ENCODE measurements at places on chromosomes 2 and 18. TPM values are rescaled to one million over a fixed set of nuclear protein-coding genes. Genes with fewer than 3 reads are reported as not detected.

Gene TMEM247
- total RNA-seq = not detected

Gene ARHGAP15
- total RNA-seq = 3.0 TPM

Gene POLR1A
- total RNA-seq = 11.9 TPM

Gene AGAP1
- total RNA-seq = 18.0 TPM

Gene KIDINS220
- total RNA-seq = 44.6 TPM

Gene SP5
- total RNA-seq = 1.8 TPM

Gene SPP2
- not detected for total RNA-seq

Gene ZNF521
- total RNA-seq = 4.7 TPM

Gene MRPL53
- 70.0 TPM for total RNA-seq

Gene HSPE1
- 57.0 TPM for total RNA-seq

Gene RGPD3
- total RNA-seq = 0.30 TPM

Gene TNFAIP6
- total RNA-seq = 0.66 TPM

Gene LTBP1
- 3.8 TPM for total RNA-seq

Gene ST8SIA3
- total RNA-seq = not detected

Gene THOC1
- 28.8 TPM for total RNA-seq

Gene DOK6
- total RNA-seq = 0.42 TPM

Gene PLEK
- 3.0 TPM for total RNA-seq

Gene KIF3C
- 6.7 TPM for total RNA-seq

Gene IL1B
- total RNA-seq = not detected

Gene DPP10
- not detected for total RNA-seq

Gene ASPRV1
- 771 TPM for total RNA-seq

Gene SLC25A52
- total RNA-seq = not detected

Gene HOXD13
- not detected for total RNA-seq

Gene MC2R
- total RNA-seq = not detected

Gene BCL2
- 21.7 TPM for total RNA-seq

Gene LCT
- total RNA-seq = 0.15 TPM

All from lower leg skin (tissue), 4 donors.